ENCODE measurements at places on chromosomes 7 and 10.
A peak's percentile ranks its signal among the peaks of the same experiment; 100 is the strongest.

- no peak for DNase-seq
Measured at GRCh38 chr10:44759122-44759521, 152.0 kb upstream of the TMEM72 start.

GRCh38 chr10:29532256-29532878 is 102.4 kb downstream of the SVIL start:
- DNase-seq, result no peak

DNA sequence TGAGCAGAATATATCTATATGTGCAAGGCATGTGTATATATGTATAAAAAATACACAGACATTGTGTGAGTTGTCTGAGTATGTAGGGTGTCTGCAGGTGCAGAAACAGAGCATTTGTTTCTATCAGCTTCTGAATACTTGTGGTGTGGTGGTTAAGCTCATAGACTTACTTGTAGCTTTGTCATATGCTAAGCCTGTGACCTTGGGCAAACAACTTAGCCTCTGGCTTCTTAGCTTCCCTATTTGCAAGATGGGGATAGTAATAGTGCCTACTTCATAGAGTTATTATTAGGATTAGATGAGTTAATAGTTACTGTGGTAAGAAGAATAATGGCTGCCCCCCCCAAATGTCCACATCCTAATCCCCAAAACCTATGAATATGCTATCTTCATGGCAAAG is 28.2 kb upstream of the PAX2 start:
- no peak for DNase-seq

DNA sequence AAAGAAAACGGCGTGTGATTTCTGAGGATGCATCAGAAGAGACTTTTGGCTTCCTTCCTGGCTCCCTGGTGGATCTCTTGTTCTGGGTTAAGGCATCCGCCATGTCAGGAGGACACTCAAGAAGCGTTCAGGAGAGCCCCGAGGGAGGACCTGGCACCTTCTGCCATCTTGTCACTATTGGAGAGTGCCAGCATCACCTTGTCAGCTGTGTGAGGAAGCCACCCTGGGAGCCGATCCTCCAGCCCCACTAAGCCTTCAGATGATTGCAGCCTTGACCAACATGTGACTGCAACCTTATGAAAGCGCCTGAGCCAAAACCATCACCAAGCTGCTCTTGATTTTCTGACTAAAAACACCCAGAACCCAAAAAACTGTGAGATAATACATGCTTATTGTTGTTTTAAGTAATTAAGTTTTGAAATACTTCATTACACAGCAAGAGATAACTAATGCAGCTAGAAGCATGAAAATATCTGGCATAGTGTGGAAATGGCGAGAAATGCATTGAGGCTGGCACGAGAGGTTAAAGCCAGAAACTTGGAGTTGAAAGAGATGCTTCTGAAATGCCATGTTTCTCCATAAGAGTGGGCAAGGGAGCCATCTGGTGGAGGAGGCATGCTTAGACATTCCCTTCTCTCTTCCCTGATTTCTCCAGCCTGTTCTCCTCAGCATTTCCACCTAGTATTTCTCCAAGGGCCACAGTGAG is 5.4 kb upstream of the ZFYVE27 start:
- DNase-seq, result peak; percentile 80

- DNase-seq, result no peak
Measured at GRCh38 chr7:116230191-116231005, 20.1 kb downstream of the TES start.

- no peak for DNase-seq
Measured at GRCh38 chr7:134832367-134832766, 52.9 kb downstream of the CALD1 start.

GRCh38 chr7:11237742-11238141 is 264.1 kb downstream of the PHF14 start:
- DNase-seq, result no peak

GRCh38 chr7:68267486-68267885 is 1270.9 kb downstream of the TYW1 start:
- DNase-seq, result no peak

DNA sequence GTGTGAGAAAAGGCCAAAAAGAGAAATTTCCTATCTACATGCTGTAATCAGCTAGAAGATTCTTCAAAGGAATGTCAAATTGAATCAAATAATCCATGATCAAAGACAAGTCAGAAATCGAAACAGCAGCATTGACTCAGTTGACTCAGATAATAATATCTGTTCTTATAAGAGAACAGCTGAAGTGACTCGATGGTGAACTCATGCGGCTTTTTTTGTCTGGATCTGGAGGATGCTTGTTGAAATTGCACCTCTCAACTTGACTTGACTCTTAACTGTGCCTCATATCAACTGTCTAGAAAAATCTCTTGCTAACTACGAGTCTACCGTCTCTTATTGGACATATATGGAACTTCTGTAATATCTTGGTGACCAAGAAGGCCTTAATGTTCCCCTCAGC is 599.5 kb downstream of the PHTF2 start:
- no peak for DNase-seq

DNA sequence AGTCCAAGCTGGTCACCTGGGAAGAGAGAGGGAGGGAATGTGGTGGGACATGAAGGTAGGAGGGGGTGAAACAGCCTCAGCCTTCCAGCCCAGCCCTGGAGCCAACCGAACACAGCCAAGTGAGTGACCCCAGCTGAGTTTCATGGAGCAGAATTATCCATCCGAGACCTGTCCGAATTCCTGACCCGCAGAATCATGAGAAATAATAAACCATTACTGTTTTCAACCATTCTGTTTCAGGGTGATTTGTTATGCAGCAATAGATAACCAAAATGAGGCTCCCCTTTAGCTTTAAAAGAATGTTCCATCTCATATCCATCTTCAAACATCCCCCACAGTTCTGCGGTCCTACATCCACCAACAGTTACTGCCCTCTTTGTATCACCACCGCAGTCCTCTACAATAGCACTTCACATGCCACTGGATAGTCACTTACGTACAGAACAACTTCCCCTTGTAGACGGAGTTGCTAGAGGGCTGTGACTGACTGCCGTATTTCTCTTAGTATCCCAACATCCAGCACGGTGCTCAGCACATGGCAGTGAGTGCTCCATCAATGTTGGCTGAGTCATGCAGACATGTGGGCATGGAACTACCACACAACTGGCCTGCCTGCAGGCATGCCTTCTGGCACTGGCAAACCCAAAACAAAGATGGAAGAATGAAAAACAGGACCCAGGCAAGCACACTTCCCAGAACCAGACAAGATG is 18.5 kb downstream of the KIAA1549 start:
- no peak for DNase-seq

DNA sequence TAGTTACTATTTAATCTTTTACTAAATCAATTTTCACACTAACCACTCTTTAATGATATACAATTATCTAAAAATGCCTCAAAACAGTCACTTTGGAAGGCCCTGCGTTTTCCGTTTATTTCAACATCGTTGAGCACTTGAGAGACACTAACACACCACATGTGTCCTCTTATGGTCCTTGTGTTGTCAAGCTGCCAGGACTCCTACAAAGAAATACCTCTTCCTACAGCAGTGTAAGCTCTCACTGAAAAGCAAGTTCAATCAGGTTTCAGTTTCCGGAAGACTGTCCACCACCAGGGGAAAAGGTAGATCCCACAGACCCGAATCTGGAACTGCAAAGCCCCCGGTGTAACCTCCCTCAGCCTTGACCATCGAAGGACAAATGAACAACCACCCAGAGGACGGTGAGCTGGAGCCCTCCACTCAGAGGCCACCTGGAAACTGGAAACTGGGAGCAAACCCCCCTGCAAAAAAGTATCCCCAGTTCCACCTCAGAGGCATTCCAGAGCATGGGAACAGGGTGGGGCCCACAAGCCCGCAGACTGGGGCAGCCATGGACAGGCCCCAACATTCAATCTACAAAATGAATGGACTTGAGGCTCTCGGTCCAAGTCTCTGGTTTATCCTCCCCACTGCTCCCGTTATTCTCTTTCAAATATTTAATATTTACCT is 37.6 kb downstream of the KCNH2 start:
- no peak for DNase-seq

- DNase-seq, result no peak
Measured at GRCh38 chr7:85823396-85824080, 636.7 kb upstream of the SEMA3D start.
